Caco-2 (cell line): ENCODE measurements at places on chromosomes 7 and 10.
A peak's percentile ranks its signal among the peaks of the same experiment; 100 is the strongest.

GRCh38 chr10:108578258-108578657, 1345.1 kb downstream of the XPNPEP1 start:
- no peak for DNase-seq

DNA sequence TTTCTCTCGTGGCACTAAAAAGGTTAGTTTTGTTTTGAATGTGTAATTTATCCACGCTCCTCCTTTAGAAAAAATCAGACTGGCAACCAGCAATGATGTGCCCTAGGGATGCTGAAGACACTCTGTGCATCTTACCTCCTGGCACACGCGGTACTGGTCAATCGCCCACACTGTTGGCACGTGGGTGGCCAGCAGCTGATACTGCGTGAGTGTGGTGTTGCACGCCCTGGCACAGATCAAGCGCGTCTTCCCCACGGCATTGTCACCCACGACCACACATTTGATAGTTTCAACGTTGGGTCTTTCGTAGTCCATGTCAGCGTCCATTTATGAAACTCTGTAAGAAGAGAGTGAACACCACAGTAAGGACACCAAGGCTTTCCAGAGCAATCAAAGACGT, 32.8 kb downstream of the RHOBTB1 start:
- DNase-seq: no peak

GRCh38 chr10:104791471-104791870, 150.4 kb downstream of the SORCS3 start:
- DNase-seq: no peak

DNA sequence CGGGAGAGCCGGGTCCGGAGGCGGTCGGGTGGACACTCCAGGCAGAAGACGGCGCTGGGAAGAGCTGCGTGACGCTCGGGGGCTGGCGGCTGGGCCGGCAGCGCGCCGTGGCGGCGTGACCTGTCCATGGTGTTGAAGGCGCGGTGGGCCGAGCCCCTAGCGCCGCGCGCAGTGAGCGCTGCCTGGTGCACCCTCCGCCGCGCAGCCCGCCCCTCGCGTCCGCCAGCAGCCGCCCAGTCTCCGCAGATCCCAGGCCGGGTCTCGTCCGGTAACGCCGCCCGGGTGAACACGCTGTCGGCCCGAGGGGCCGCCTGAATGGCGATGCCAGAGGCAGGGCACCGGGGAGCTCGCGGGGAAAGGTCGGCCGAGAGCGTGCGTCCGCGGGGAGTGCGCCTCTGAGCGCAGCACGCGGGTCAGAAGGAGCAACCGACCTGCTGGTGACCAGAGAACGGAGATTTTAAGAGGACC, 657 bp upstream of the TMEM178B start:
- no peak for DNase-seq

- no peak for DNase-seq
These were observed 53.3 kb upstream of the PPIF start for GRCh38 chr10:79293841-79294581.

GRCh38 chr7:139598642-139599041, 75.2 kb downstream of the CLEC2L start:
- no peak for DNase-seq

DNA sequence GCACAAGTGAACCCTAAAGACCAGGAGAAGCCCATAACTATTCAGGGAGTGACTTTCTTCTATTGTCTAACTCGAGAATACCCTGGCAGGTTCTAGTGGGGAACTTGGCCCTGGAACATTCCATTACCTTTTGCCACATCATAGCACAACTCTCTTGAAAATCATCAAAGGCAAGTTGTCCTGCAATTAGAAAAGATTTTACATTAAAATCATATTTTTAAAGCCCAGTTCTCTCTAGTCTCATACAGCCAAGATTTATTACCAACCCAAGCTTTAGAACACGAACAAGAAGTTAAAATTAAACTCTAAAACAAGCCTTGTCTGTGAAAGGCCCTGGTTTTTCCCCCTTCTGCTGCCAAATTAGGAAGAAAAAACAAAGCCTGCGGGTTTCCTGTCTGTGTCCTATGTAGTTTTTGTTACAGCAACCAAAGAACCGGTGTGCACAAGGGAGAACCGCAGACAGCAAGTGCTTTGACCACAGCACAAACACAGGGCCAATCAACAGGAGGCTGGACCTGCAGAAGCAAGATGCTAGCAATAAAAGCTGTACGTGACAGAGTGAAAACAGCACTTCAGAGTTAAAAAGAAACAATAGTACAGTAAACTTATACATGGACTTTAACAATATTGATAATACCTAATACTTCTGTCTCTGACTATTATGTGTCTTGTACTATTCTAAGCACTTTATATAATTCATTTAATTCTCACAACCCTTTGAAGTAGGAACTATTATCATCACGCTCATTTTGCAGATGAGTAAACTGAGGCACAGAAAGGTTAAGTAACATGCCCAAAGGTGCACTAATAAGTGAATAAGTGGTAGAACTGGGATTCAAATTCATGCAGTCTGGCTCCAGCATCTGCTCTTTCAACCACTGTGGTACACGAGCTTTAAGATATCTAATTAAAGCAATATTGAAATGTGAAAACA, 65.8 kb downstream of the STK17A start:
- no peak for DNase-seq

DNA sequence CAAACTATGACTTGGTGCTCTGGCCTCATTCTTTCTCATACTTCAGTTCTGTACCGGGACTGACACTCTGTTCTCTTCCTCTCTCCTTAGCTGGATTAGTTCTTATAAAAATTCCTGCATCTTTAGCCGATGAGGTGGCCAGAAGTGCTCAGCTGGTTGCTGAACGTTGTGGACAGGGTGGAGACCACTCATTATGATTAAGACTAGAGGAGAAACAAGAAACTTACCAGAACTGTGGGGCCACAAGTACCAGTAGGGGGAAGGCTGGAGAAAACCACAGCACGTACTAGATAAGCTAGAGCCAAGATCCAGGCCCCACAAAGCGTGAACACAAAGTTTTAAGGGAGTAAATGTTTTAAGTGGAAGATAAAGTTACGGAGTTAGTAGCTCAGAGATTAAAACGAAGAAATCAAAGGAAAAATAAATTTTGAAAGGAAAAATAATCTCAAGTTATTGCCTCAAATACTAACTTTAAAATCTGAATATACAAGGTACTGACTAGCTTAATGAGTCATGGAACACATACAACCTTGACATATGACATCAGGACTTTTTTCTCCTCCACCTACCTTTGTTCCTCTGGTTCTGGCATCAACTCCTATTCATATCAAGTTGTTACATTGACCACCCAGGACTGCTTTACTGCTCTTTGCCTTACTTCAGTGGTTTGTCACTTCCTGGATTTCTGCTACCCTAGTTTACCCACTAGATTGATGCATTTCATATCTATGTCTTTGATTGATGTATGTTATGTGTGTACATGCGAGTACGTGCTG, 469.0 kb downstream of the TFEC start:
- no peak for DNase-seq

DNA sequence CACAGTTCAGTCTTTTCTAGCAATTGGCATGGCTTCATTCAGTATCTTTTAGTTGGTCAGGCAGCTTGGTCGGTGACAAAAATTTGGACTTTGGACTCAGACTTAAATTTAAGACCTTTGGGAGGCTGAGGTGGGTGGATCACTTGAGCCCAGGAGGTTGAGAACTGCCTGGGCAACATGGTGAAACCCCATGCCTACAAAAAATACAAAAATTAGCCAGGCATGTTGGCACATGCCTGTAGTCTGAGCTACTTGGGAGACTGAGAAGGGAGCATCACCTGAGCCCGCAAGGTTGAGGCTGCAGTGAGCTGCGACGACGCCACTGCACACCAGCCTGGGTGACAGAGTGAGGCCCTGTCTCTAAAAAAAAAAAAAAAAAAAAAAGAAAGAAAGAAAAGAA, 19.5 kb upstream of the ITPRID1 start:
- peak; percentile 23 for DNase-seq

DNA sequence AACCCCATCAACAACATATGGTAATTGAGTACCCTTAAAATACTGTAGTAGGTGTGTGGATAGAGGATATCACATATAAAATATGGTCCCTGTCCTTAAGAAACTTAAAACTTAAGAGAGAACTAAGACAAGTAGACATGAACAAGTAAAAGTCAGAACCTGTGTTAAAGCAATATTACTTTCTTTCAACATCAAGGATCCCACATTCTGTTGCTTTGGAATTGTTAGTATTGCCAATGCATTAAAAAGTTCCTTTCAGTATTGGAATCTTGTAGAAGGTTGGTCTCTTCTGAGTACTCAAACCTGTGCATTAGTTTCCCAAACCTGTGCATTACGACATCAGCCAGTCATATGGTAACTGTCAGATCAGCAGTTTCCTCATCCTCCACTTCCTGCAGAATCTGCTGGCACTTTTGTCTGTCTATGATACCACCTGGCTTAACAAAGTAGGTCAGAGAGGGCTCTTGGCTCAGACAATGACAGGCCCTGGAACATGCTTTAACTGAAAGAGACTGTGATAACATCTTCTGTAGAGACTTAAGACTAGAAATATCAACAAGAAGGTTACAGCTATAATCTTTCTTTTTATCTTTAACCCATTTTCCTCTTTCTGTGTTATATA, 56.5 kb downstream of the CCDC71L start:
- no peak for DNase-seq

GRCh38 chr10:48195803-48196202, 78.7 kb downstream of the FRMPD2 start:
- no peak for DNase-seq

GRCh38 chr10:2772816-2773631, 294.3 kb upstream of the PFKP start:
- no peak for DNase-seq

DNA sequence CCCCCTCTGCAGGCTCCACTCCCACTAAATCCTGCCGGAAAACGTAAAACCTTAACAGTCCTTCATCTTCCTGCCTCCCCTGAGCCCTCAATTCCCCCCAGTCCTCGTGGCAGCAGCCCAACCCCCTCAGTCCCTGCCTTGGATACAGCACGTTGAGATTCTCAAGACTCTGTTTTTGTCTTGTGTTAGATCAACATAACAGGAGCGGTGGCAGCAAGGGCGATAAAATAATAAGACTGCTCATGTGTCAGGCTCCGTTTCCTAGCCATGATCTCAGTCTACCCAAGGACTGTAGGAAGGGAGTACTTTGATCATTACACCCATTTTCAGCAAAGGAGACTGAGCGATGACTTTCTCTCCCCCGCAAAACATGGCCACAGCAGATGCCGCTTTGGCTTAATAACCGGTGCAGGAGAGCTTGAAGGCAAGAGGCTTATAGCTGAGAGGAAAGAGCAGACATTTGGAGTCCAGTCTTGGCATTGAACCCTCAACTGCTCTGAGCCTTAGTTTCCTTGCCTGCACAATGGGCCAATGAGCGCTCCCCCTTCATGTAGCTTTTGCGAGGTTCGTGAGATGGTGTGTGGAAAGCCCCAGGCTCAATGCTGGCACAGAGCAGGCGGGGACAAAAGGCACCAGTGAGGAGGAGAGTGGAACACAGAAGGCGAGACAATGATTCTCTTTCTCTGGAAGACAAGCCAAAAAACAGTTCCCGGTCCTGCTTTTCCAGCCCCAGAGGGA, 42.1 kb upstream of the PCBD1 start:
- no peak for DNase-seq

- peak; percentile 8 for DNase-seq
These were observed 57.5 kb downstream of the CTBP2 start for GRCh38 chr10:125102821-125103220.

- DNase-seq: peak; percentile 36
These were observed 13.0 kb downstream of the ANTXRL start for GRCh38 chr10:46299536-46300369.

- no peak for DNase-seq
These were observed 755.6 kb downstream of the TYW1 start for GRCh38 chr7:67752227-67752626.

DNA sequence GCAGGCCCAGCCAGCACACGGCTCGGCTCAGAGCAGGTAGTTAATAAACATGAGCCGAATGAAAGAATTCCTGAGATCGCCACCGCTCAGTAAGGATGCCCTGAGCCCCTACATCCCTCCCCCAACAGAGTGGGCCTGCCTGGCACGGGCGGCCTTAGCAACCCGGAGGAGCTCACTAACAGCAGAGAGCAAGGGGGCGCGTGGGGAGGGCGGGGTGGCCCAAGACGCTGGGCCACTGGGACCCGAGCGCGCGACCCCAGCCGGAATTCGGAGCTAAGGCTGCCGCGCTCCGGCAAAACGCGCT, 403 bp upstream of the ENO4 start:
- no peak for DNase-seq

DNA sequence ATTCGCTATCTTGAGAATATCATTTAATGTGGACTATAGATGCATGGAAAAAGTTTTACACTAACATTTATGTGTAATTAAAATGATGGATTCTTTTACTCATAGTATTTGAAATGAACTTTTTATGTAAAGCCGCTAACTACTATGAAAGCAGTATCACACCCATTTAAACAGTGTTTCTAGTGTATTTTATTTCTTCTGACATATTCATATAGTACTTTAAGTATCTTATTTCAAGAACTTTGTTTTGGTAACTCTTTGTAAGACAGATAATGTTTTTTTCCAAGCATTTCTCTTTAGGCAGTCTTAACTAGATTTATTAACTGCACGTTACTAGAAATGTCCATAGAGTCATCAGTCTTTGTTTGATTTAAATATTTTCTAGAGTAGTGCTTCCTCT, 12.5 kb upstream of the ARMC3 start:
- DNase-seq: no peak

DNA sequence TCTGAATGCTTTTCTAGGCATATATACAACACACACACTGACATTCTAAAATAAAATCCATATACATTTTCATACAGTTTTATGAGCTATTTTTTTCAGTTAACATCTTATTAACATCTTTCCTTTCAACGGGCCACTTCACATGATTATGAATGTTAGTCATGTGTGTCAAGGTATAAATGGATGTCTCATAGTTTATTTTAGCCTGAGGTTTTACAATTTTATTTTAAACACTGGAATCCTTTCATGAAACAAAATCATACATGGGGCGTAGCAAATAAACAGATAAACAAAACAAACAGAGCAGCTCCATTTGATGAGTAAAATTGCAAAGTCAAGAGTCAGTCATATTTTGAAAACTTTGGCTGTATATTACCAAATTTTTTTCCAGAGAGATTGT, 120.1 kb upstream of the AOAH start:
- no peak for DNase-seq

GRCh38 chr10:63498665-63499064, 22.5 kb upstream of the REEP3 start:
- DNase-seq: no peak

- no peak for DNase-seq
These were observed 3.8 kb upstream of the NRCAM start for GRCh38 chr7:108459922-108460551.

GRCh38 chr10:31384589-31384949, 65.6 kb downstream of the ZEB1 start:
- no peak for DNase-seq
